ENCODE measurements at places on chromosomes 3 and 15. TPM values are rescaled to one million over a fixed set of nuclear protein-coding genes. Genes with fewer than 3 reads are reported as not detected.
A peak's percentile ranks its signal among the peaks of the same experiment; 100 is the strongest.

The ZMYND10 gene
- 0.37 TPM for total RNA-seq

The LYZL4 gene
- not detected for total RNA-seq

DNA sequence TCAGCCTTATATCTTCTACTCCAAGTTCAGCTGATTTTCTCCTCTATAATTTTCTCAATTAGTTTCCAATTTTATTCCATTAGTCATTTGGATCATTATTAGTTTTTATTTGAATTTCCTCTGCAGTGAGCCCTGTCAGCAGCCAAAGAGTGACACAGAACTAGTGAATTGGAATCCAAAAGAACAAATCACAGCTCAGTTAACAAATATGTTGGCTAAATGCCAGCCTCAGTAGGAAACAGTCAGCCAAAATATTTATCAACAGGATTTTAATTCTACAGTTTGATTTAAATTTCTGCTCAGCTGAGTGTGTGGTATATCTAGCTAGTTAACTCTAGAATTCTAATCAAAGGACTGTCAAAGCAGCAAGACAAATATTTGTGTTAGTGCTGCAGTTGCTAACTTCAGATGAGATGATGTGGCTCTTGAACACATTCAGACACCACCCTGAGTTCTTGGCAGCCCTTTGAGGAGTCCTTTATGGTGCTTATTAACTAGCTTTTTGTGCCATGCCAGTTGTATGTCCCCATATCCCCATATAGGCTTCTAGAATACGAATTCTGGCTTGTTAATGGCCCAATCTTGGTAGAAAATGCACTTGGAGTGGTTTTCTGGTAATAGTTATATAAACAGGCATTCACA lies 194.5 kb downstream of the CPNE4 start:
- no peak overlapping the region for H3K4me3 ChIP-seq
- no peaks in the 10 kb centered on the region for H3K4me1 ChIP-seq
- H3K36me3 ChIP-seq, result no peaks in the 10 kb centered on the region
- DNase-seq, result no peak
- no peaks in the 10 kb centered on the region for H3K27me3 ChIP-seq

DNA sequence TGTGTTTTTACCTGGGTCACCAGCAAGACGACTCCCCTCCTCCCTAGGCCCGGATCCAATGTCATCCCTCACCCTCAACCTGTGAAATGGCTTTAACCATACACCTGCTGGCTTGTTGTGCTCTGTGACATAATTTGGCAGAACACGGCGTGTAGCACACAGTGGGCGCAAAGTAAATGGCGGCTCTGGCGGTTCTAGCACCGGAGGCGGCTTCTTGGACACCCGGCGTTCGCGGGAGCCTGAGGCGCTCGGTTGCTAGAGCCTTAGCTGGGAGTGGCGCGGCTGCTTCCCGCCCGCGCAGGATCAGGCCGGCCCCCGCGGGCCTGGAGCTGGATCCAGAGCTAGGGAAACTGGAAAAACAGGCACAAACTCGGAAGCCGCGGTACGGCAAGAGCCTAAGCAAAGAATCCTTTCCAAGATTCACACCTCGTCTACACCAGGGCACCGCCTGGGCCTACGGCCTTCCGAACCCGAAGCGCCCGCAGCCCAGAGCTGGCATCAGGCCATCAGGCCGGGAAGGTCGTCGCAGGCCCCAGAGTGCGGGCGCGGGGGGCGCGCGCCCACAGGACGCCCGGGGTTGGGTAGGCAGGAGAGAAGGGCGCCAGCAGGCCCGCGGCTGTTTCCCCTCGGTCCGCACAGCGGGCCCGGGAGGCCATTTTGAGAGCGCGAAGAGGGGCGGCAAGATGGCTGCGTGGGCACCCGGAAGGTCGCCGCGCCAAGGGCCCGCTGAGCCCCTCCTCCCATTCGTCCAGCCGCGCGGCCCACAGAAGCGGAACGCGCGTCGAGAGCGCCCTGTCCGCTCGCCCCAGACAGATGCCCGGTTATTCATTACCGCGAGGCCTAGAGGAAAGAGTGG lies 43.9 kb upstream of the POLG start:
- peak; percentile 59 for DNase-seq
- H3K4me1 ChIP-seq, result peaks cover 22% of the 10 kb centered on the region
- H3K4me3 ChIP-seq, result peak overlapping the region; percentile 33
- no peak overlapping the region for H3K27ac ChIP-seq
- H3K27me3 ChIP-seq, result peaks cover 100% of the 10 kb centered on the region

The FILIP1L gene
- total RNA-seq, result 0.09 TPM

The TBC1D21 gene
- total RNA-seq, result not detected

The CDHR4 gene
- total RNA-seq, result 0.12 TPM
